GM13976 (cell line): ENCODE measurements at places on chromosomes 3 and 15.

GRCh38 chr3:189641776-189642175 lies 10.6 kb downstream of the TP63 start:
- DNase-seq: no peak

DNA sequence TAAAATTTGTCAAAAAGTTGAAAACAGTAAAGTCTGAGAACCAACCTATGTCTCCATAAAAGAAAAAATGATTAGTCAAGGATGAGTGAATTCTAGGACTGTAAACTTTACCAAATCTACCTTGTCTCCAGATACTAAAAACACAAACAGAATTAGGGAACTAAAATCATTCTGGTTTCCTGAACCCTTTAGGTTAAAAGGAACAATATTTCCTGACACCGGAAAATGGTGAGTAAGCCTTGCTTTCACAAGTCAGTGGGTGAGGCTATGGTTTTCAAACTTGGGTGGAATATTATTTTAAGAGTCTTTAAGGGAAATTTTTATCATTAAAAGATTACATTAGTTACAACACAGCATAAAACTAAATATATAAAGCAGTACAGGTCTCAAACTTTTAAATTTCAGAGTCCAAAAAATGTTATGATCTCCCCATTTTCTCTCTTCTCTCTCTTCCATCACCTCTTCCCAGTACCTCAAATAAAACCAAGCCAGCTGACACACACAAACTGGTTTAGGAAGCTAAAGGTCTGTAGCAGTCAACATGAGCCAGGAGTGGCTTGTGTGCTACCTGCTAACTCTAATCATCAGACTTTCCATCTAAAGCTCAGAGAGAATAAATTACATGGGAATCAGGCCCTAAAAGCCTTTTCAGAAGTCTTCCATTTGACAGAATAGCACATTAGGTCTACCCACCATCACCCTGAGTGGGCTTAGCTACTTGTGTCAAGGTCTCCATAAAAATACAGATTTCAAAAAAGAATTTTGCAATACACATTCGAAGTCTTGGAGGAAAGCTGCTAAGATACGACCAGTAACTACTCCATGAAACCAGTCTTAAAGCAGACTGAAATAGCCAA lies 2.2 kb downstream of the SLC12A6 start:
- DNase-seq: no peak

- DNase-seq: no peak
Observed at GRCh38 chr3:12828751-12829150, 12.6 kb downstream of the RPL32 start.

DNA sequence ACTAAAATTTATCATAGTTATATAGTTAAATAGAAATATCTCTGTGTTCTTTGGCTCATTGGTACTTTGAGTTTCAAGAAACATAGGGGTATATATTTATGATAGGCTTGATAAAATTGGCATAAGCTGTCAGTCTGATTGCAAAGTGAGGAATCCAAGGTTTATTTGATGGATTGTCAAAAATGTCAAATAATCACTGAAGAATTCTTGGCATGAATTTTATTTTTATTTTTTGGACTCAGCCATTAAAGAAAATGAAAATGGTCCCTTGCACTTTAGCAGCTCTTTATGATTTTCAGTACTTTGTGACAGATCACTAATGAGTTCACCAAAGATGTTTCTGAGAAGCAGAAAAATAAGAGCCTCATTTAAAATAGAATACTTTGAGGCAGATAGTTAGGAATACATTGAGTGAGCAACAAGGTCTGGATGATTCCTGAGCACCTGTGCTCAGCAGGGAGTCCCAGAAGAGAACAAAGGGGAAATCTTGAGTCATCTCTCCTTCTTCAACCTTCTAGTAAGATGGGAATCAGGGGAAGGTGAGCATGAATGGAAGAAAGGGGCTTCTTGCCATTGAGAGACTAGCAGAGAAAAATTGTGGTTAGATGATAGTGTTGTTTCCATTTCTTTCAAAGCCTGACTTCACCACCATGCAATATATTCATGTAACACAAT lies 85.3 kb upstream of the VEPH1 start:
- DNase-seq: no peak

- DNase-seq: no peak
Observed at GRCh38 chr3:177601152-177601551, 403.9 kb upstream of the TBL1XR1 start.

- no peak for DNase-seq
Observed at GRCh38 chr3:138960417-138960852, 13.4 kb downstream of the FOXL2NB start.

- no peak for DNase-seq
Observed at GRCh38 chr15:51299187-51300015, 39.0 kb downstream of the CYP19A1 start.

- DNase-seq: no peak
Observed at GRCh38 chr15:55003965-55004873, 192.5 kb downstream of the RSL24D1 start.

DNA sequence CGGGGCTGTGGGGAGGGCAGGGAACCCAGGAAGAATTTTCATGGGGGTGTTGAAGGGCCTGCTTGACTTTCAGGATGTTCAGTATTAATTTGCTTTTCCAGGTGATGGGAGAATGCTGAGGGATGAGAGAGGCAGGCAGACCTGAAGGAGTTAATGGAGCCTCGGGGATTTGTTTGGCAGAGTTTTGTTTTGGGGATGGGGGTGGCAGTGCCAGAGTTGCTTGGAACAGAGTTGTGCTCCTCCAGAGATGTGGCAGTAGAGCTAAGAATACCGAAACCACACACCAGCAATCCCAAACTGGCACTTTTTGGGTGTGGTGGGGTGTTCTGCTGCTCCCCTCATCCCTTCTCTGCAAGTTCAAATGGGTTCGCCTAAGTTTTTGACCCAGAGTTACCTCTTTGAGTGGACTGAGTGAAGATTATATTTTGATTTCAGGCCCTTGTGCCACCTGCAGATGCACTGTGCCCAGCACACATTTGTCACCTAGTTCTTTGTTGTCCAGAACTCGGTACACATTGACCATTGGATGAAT lies 1.6 kb downstream of the BOC start:
- no peak for DNase-seq
